ENCODE measurements at places on chromosomes 6 and 20.

DNA sequence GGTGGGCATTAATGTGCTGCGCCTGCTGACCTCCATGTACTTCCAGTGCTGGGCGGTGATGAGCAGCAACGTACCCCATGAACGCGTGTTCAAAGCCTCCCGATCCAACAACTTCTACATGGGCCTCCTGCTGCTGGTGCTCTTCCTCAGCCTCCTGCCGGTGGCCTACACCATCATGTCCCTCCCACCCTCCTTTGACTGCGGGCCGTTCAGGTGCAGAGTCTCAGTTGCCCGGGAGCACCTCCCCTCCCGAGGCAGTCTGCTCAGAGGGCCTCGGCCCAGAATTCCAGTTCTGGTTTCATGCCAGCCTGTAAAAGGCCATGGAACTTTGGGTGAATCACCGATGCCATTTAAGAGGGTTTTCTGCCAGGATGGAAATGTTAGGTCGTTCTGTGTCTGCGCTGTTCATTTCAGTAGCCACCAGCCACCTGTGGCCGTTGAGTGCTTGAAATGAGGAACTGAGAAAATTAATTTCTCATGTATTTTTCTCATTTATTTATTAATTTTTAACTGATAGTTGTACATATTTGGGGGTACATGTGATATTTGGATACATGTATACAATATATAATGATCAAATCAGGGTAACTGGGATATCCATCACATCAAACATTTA, 35.2 kb upstream of the NOP56 start:
- DNase-seq = no peak

GRCh38 chr20:38536310-38536709, 44.7 kb upstream of the ADIG start:
- DNase-seq = no peak

DNA sequence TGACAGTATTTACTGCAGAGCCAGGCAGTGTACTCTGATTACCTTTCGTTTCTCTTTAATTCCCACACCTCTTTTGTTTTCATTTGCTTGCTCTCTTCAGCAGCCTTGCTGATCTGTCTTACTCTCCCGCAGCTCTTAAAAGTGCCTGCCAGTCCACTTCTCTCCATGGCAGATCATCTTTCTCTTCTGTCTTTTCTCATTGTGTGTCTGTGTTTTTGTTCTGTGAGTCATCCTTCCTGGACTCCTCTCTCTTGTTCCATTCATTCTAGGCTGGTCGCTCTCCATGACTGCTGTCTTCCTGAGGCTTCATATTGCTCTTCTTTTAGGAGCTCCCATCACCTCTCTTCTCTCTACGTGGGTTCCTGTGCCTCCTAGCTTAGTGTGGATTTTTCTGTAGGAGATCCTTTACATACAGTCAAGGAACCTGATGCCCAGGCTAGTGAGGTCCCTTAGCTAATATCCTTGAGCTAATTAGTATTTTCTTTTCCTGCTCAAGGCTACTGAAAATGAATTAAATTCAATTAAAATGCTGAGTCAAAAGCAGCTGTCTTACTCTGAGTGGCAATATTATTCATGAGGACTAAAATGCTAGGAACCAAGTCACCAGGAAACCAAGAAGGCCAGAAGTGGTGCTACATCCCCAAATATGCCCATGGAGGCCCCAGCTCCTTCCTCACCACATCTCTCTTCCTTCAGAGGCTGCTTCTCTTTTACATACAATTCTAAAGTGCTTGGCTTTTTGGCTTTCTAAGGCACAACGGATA, 86.1 kb downstream of the SLX4IP start:
- no peak for DNase-seq

DNA sequence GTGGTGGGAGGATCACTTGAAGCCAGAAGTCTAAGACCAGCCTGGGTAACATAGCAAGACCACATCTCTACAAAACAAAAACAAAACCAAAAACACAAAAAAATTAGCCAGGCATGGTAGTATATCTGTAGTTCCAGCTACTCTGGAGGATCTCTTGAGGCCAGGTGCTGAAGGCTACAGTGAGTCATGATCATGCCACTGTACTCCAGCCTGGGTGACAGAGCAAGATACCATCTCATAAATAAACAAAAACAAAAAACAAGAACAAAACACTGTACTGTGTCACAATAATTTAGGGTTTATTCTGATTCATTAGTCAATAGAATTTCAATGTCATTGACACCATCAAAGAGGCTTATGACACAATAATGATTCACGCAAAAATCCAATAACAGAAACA, 1121.7 kb upstream of the MAP3K7 start:
- no peak for DNase-seq

DNA sequence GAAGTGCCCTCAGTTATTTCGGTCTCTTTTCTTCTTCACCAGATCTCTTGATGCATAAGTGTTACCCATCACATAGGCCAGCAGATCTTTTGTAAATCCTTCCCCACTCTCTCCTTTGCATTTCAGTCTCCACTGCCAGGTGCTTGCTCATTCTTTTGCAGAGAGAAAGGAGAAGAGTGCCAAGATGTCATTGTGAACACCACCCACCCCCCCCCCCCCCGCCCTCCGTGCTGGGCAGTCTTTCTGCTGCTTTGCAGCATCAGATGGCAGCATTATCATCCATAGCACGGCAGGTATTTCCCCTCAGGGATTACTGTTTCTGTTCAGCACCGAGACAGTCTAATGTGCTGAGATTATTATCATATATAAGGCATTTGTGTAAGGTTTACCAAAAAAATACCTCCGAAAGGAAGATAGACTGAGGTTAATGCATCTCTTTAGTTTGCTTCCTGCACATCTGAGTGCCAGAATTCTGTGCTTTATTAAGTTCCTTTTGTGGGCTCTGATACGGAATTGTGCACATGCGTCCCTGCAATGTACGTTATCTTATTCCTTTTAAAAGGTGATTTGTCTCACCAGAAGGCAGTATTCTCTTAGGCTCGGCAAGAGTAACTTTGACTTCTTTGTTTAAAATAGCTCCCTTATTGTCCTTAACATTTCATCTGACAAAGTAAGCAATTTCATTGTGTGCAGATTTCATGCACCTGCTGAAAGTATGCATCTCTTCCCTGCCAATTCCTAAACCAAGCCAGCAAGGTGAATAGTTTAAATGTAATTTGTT, 128.8 kb downstream of the PHACTR1 start:
- no peak for DNase-seq

DNA sequence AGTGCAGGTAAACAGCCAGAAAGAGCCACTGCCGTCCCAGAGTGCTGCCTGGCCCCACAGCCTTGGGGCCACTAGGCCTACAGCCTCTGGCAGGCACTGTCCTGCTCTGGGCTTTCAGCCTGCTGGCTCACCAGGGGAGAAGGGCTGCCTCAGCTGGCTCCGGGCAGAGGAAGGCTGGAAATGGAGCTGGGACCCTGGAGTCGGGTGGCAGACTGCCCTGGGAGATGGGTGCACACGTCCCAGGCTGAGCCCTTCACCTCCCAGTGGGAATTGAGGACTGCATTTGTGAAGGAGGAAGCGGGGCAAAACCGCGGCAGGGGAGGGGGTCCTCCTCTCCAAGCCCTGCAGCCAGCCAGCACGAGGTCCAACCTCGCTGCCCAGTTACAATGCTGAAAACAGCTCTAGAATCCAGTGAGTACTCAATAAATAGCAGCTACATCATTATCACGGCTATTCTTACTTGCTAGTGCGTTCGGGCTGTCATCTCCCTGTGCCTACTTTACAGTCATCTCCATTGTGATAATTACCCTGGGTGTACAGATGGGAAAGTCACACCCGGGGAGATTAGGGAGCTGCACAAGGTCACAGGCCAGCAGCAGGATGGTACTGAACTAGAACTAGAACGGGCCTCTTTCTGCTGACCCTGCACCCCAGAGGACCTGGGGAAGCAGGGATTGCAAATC, 13.1 kb downstream of the ACSS1 start:
- no peak for DNase-seq

DNA sequence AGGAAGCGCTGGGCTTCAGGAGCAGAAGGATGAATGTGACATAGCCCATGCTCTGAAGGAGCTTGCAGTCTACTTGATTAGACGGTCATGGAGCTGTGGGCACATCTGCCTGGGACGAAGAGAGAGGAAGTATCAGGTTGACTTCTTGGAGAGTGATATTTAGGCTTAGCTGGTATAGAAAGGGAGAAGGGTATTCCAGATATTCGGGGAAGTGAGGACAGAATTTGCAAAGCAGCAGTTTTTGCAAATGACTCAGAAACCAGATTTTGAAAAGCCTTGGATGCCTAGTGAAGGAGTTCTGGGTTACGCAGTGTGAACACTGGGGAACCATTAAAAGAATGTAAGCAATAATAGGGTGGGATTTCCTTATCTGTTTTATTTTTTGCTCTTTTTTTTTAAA, 60.7 kb downstream of the EYA4 start:
- DNase-seq = no peak

- no peak for DNase-seq
Measured at GRCh38 chr6:148885925-148886845, 139.4 kb downstream of the UST start.

DNA sequence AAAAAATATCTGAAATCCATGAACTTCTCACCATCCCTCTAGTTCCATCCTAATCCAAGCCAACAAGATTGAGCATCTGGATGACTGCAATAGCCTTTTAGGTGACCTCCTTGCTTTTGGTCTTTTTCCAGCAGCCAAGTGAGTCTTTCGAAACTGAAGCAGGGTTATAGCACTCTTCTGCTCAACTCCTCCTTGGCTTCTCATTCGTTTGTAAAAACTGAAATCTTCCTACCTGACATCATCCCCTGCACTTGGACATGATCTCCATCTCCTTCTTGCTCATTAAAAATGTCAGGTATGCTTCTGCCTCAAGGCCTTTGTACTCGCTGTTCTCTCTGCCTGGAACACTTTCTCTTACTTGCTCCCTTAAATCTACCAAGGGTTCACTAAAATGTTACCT, 46.0 kb downstream of the STX7 start:
- DNase-seq = no peak

DNA sequence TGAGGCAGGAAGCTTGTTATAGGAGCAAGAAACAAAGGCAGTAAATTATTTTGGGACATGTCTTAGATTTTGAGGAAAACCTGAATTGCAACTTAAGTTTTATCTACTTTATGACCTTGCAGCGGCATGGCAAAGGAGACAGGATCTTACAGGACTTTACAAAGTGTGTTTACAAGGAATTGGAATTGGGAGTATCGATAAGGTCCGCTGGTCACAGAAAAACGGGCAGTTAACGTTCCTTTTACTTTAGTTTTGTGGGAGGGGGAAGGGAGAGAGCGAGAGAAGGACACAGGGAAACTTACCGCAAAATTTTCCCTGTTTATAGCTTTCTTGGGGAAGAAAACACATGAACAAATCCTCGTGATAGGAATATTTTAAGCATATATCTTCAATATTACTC, 1607.2 kb downstream of the GRIK2 start:
- no peak for DNase-seq

DNA sequence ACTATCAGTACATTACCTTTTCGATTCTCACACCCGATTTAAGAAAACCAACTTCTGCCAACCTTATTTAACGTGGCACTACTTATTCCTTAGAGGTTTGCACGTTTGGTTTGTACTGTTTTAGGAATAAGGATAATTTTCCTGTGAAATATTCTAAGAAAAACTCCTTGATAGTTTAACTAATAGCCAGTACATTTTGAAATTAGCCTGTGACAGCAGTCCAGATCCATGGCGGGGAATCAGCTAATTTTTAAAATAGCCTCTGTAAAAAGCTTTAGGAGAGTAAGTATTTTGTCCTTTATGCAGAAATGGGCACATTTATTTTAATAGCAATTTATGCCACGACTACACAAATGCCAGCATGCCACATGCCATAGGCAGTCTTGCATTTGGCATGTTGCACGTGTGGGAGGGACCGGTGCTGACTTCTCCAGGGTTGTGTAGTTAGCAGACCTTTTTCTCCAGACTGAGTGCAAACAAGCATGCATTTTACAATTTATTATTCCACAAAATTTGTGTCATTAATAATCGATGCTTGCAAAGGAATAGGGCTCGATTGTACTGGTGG, 6.2 kb downstream of the FOXC1 start:
- DNase-seq = no peak

GRCh38 chr6:39638126-39638822, 86.9 kb downstream of the KIF6 start:
- no peak for DNase-seq

- DNase-seq = no peak
Measured at GRCh38 chr6:3619800-3620199, 131.7 kb downstream of the PXDC1 start.

- no peak for DNase-seq
Measured at GRCh38 chr6:137550535-137550934, 56.3 kb upstream of the OLIG3 start.

- no peak for DNase-seq
Measured at GRCh38 chr20:60857708-60858107, 394.4 kb upstream of the CDH4 start.

- no peak for DNase-seq
Measured at GRCh38 chr6:34746104-34746846, 11.0 kb upstream of the SNRPC start.
